Activated CD8-positive, alpha-beta memory T cell treated with anti-CD3 and anti-CD28 coated beads for 4 hours (primary cell): ENCODE measurements at places on chromosomes 6 and 20.

- no peak for DNase-seq
Observed at GRCh38 chr6:157023958-157024357, 246.8 kb downstream of the ARID1B start.

DNA sequence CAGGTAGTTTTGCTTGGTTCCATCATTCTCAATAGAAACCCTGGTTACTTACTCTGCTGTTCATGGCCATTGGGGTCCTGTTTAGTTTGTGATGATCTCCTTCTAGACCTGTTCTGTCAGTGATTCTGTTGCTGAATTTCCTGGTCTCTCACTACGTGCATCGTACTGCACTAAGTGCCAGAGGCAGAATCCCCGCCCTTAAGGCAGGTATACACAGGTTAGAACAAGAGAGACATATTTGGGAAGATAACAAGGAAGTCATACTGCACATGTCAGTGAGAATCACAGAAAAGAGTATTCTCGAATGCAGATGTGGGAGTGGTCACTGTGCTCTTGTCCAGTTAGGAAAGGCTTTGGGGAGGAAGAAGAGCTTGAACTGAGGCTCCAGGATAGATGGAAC, 148.1 kb upstream of the MYLIP start:
- DNase-seq, result no peak

- DNase-seq, result no peak
Observed at GRCh38 chr6:14751645-14752175, 494.2 kb upstream of the JARID2 start.

- DNase-seq, result no peak
Observed at GRCh38 chr20:15639839-15640238, 933.4 kb downstream of the KIF16B start.

DNA sequence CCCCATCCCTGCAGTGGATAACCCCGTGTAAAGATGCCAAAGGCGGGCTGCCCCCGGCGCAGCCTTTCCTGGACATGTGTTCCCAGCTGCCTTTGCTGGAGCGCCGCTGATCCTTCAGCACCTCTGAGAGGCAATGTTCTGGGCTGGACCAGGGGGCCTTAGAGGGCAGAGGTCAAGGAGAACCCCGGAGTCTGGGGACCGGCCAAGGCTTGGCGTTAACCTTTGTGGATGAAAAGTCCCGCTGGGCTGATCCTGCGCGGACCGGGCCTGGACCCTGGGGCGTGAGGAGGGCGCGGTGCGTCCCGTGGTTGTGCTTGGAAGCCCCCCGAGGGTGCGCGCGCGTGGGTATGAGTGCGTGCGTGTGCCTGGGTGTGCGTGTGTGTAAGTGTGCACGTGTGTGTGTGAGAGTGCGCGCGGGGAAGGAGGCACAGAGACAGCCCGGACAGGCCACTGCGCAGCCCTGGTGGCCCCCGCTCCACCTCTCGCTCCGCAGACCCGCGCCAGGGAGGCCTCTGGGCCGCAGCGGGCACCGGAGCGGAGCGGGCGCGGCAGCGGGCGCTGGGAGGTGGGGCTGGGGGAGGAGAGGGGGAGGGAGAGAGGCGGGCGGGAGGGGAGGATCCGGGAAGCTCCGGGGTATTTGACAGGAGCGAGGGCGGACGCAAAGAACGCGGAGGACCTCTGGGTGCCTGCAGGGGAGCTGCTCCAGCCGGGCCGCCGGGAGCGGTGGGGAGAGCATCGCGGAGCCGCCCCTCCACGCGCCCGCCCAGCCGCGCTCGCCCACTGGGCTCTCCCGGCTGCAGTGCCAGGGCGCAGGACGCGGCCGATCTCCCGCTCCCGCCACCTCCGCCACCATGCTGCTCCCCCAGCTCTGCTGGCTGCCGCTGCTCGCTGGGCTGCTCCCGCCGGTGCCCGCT, at the start of gene SMOC2:
Gene SMOC2, plus strand, starts transcription at position 665 of the 914 bp plus-strand sequence. Its CDS starts 187 bp downstream, at position 852.
- no peak for DNase-seq

DNA sequence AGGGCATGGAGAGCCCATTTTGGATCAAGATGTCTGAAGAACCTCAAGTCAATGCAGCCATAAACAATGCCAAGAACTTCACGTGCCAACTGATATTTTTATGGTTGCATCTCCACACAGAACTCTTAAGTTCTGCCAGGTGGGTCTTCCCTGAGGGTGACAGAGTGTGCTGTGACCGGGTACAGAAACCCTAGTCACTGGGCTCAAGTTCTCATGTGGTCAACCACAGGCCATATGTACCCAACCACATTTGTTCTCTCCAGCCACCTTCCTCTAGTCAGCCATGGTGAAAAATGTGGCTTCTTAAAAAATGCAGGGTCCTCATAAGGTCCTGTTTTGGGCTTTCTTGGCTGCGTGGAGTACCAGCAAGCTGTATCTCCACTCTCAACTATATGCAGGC, 48.9 kb downstream of the CLIC5 start:
- no peak for DNase-seq

- no peak for DNase-seq
Observed at GRCh38 chr20:45044084-45044573, 56.8 kb downstream of the KCNS1 start.

GRCh38 chr20:57628047-57628961, 8.1 kb upstream of the ZBP1 start:
- no peak for DNase-seq

DNA sequence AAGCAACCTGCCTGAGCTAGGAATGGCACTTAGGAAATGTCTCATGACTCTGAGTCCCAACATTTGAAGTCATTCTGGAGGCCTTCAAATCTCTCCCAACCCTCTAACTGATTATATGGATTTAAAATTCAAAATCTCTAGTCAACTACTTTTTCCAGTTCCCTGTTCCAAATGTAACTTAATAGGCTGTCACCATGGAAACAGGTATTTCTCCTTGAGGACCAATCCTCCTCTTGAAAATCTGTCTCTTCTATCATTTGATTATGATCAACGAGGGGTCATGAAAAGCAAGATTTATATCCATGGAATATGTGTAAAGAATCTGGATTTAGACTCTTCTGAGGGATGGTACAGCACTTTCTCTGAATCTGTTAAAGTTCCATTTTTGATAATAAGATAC, 127.3 kb upstream of the DTNBP1 start:
- DNase-seq, result no peak

DNA sequence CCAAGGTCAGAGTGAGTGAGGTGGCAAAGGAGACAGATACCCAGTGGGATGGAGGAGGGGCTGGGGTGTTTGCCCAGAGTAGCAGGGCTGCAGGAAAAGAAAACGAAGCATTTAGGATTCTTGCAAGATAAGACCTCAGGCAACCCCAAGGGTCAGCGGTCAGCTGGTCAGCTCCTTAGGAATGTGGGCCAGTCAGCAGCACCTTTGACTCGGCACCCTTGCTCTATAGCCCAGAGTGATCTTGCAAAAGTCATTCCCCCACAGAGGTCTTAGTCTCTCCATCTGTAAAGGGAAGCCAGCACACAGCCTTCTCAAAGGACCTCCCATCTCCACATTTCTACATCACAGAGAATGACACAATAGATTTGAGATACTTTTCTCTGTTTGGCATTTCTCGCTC, 56.7 kb downstream of the VEGFA start:
- DNase-seq, result no peak

- no peak for DNase-seq
Observed at GRCh38 chr6:133710826-133711225, 178.1 kb upstream of the TCF21 start.

DNA sequence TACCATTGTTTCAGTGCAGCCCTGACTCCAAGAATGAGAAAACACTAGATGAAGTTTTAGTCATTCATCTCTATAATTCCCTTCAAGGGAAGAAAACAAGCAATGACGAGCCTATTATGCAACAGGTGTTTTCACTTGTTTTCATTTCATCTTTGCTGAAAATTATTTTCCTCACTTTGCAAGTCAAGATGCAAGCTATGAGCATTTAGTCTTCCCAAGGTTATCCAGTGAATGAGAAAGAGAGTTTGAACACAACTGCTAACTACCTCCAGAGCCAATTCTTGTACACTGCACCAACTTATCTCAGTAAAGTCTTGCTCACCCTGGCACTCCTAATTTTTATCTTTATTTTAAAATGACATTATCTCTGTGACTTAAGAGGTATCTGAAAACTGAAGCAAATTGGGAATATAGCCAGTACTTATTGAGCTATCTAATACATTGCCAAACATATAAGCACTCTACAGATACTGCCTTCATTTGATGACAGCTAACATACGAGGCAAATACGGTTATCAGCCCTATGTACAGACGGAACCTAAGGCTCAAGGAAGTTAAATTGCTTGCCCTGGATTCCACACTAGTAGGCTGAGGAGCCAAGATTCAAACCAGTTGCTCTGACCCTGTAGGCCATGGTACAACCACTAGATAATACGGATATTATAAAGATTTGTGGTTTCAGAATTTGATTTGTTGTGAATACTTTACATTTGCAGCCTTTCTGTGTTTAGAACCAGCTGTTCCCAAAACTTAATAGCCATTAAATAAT, 36.8 kb downstream of the MOXD1 start:
- no peak for DNase-seq

GRCh38 chr6:4370066-4370465, 234.7 kb upstream of the ECI2 start:
- DNase-seq, result no peak

- no peak for DNase-seq
Observed at GRCh38 chr6:57301757-57302156, 15.7 kb upstream of the PRIM2 start.

- no peak for DNase-seq
Observed at GRCh38 chr20:44997668-44998067, 31.4 kb downstream of the STK4 start.

DNA sequence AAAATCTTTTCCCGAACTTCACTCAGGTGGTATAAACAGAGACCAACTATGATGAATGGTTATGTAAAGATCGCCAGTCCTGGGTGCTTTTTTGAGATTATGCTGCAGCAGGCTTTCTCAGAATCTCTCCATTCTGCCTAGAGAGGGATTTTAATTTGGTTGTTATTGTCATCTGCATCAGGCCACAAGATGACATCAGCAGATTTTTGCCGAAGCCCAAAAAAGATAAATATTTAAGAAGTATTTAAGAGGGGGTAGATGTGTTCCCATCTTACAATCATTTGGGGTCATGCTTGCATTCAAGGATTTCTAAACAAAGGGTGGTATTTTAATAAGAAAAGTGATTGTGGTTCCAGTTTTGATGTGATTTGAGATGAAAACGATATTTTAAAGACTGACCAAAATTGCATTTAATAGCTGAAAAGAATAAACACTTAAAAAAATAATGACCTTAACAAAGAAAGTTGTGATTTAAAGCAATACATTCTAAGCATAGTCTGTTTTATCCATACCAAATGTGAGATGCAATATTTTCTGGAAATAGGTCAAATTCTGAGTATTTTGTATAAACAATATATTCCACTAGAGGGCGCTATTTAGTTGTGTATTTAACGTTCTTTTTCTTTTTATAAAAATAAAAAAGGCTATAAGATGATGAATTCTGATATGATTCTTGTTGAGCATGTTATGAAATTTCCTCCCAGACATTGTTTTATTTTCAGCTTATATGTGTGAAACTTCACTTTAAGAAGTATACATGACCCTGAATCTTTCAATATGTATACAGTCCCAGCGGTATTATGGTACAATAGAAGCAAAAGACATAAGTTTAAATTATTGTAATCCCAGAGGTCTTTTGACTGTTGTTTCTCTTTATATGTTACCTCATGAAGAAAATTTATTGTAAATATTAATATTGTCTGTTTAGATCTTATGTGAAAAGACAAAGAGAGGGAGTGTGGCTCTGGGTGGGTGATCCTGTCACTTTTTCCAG, 51.0 kb upstream of the ZFP64 start:
- DNase-seq, result no peak

DNA sequence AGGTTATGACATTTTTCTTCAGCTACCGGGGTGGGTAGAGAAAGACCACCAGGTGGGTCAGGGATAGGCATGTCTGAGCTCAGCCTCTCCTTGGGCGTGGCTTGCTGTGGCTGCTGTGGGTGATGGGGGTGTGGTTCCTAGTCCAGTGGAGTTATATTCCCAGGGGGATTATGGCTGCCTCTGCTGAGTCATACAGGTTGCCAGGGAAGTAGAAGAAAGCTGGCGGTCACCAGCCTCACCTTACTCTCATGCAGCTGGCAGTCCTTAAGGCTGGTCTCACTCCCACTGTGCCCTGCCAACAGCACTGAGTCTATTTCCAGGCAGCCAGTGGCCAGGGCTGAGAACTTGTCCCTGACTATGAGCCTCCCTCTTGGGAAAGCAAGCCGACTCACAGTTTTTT, 130.0 kb downstream of the SCP2D1 start:
- DNase-seq, result no peak

- DNase-seq, result no peak
Observed at GRCh38 chr6:152587473-152587872, 49.7 kb downstream of the SYNE1 start.

DNA sequence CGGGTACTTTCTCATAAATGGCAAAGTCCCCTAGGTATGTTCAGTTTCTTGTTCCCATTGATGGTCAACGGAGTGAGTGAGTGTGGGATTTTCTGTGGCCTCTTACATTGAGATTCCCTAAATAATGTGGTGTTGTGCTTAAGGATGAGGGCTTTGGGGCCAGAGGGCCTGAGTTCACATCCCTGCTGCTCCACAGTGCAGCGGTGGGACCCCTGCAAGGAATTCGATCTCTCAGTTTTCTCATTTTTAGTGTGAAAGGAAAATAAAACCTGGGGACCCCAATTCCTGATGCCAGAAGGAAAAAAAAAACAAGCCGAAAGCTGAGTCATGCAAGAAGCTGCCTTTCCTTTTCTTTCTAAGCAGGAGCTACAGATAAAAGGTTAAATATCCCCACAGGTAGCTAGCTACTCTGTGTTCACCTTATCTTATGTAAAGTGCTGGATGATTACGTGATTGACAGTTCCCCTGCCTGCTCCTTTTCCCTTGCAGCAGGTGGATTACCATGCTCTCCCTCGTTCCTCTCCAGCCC, 120.2 kb upstream of the CLDN20 start:
- no peak for DNase-seq

DNA sequence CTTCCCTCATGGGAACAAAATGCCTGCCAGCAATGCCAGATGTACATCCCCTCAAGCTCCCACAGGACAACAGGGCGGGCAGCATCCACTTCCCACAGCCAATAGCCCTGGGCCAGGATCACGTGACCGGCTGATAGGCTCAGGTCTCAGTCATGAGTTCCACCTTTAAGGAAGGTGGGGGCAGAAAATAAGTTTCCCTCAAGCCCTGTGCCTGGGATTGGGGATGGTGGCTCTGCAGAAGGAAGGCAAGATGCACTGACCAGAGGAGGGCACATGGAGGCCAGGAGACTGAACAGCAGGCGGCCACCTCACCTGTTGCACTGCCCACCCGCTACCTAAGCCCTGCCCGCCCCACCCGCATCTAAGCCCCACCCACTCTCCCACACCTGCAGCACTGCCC, 149.1 kb downstream of the BMP7 start:
- no peak for DNase-seq

DNA sequence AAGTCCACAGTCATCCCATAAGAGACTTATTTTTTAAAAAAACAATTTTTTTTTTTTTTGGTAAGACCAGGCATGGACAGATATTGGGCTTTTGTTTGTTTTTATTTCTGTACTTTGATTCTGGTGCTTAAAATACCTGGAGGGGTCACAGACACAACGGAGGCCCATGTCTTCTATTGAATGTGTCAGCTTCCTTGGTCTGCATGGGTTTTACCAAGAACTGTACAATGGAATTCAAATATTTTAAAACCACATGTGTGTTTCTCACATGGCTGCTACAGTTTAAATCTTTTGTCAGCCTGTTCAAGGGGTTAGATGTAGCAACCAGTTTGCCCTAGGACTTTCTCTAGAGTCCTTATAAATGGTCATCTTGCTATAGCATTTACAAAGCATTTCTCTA, 139.8 kb downstream of the SOX4 start:
- no peak for DNase-seq
